ENCODE measurements at places on chromosomes 7 and 10. TPM values are rescaled to one million over a fixed set of nuclear protein-coding genes. Genes with fewer than 3 reads are reported as not detected.

- DNase-seq = no peak
- no peak overlapping the region for H3K4me3 ChIP-seq
- peaks cover 30% of the 10 kb centered on the region for H3K4me1 ChIP-seq
Observed at GRCh38 chr7:92064438-92065029, 69.7 kb downstream of the CYP51A1 start.

DNA sequence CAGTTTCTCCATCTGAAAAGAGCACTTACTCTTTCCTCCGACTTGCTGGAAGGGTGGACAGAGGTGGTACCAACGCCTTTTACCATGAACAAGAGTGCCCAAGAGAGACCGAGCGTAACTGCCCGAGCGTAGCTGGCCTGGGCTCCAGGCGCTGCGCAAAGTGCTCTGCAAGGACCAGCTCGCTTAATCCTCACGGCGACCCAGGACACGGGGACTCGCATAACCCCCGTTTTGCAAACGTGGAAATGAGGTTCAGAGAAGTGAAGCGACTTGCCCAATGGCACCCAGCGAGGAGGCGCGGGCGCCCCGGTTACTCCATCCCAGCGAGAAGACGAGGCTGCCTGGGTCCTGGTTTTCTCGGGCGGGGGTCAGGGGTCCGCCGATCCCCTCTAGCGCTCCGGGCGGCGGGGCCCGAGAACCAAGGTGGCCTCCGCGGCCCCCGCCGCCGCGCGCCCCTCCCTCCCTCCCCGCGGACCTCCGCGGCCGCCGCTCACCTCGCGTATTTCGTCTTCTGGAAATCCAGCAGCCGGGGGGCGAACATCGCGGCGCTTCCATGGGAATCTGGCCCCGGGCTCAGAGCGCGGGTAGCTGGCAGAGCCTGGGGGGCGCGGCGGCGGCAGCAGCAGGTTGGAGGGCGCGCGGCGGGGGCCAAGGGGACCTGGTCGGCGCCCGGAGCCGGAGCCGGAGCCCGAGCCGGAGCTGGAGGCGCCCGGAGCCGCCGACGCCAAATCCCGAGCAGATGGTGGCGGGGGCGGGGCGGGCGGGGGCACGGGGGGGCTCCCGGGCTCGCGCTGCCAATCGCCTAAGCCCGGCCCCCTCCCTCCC, at the start of gene MMD2:
Gene MMD2 (minus strand): TSS at position 711 of the 825 bp plus-strand sequence. CDS start 170 bp downstream, at position 541.
- no peak within 1 kb of the TSS for H3K27ac ChIP-seq
- peak within 1 kb of the TSS; percentile 49 for H3K4me3 ChIP-seq
- H3K36me3 ChIP-seq = no peaks in the 10 kb centered on the region
- peaks cover 66% of the 10 kb centered on the region for H3K27me3 ChIP-seq
- peaks cover 9% of the 10 kb centered on the region for H3K4me1 ChIP-seq

HIPK2 gene
- total RNA-seq = 27.3 TPM

- no peaks in the 10 kb centered on the region for H3K27me3 ChIP-seq
- peaks cover 13% of the 10 kb centered on the region for H3K4me1 ChIP-seq
- no peaks in the 10 kb centered on the region for H3K36me3 ChIP-seq
Observed at GRCh38 chr10:32446536-32447406, 831 bp downstream of the CCDC7 start.

GRCh38 chr7:102024005-102024768, 206.8 kb downstream of the CUX1 start:
- H3K36me3 ChIP-seq = no peaks in the 10 kb centered on the region
- peaks cover 10% of the 10 kb centered on the region for H3K4me1 ChIP-seq
- H3K4me3 ChIP-seq = no peak overlapping the region
- H3K27me3 ChIP-seq = no peaks in the 10 kb centered on the region
- DNase-seq = no peak

DNA sequence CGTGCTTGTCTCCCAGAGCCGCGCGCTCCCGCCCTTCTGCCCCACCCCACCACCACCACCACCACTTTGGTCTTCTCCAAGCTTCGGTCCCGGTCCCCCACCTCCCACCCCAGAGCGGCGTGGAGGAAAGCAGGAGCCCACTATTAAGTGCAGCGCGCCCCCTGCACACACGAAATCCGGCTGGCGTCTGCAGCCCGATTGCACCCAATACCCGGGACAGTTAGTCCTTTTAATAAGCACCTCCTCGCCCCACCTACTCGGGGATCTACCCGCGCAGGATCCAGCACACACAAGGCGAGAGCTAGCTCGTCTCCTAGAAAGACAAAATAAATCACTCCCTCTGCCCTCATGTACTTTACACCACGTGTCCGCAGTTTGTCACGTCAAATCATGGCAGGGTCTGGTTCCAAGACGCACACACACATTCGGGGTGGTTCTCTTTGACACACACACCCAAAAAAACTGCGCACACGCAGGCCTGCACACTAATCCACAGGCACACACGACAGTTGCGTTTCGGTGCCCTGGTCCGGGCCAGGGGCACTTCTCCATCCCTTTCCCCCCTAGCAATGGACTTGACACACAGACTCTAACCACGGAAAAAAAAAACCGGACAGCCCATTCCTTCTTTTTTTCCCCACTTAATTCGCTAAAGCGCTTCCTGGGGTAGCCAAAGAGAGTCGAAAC, 1.6 kb downstream of the SFMBT2 start:
- DNase-seq = peak; percentile 33
- H3K4me3 ChIP-seq = peak overlapping the region; percentile 21

- H3K36me3 ChIP-seq = peaks cover 72% of the 10 kb centered on the region
- no peak for DNase-seq
- no peaks in the 10 kb centered on the region for H3K27me3 ChIP-seq
- H3K4me3 ChIP-seq = no peak overlapping the region
Observed at GRCh38 chr7:120973849-120974248, 14.7 kb upstream of the CPED1 start.

- no peak overlapping the region for H3K4me3 ChIP-seq
- no peaks in the 10 kb centered on the region for H3K4me1 ChIP-seq
- no peak overlapping the region for H3K27ac ChIP-seq
- DNase-seq = no peak
- no peaks in the 10 kb centered on the region for H3K27me3 ChIP-seq
Observed at GRCh38 chr10:86423739-86424138, 57.1 kb upstream of the GRID1 start.

DNA sequence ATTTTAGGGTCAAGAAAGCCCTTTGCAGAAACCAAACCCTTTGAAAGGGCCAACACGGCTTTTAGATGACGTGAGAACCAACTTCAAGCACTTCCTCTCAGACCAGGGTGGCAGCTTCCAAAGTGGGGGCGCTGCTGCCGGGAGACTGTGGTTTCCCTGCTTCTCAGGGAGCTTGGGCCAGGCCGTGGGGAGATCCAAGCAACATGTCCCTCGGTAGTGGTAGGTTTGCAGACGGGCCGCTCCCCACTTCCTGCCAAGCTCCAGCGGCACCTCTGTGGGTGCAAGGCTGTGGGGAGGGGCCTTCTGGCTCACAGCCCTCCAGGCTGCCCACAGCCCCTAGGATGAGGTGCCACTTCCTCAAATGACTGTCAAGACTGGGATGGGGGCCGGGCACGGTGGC, 132.4 kb downstream of the FAM53B start:
- DNase-seq = peak; percentile 42
- H3K4me3 ChIP-seq = no peak overlapping the region
- H3K36me3 ChIP-seq = no peaks in the 10 kb centered on the region
- H3K4me1 ChIP-seq = no peaks in the 10 kb centered on the region
- no peaks in the 10 kb centered on the region for H3K27me3 ChIP-seq

- DNase-seq = no peak
- no peak overlapping the region for H3K4me3 ChIP-seq
- H3K36me3 ChIP-seq = no peaks in the 10 kb centered on the region
- no peaks in the 10 kb centered on the region for H3K4me1 ChIP-seq
- H3K27me3 ChIP-seq = no peaks in the 10 kb centered on the region
- H3K27ac ChIP-seq = no peak overlapping the region
Observed at GRCh38 chr7:68994841-68995240, 603.4 kb upstream of the AUTS2 start.

ARHGEF5 gene
- total RNA-seq = 52.2 TPM

DNA sequence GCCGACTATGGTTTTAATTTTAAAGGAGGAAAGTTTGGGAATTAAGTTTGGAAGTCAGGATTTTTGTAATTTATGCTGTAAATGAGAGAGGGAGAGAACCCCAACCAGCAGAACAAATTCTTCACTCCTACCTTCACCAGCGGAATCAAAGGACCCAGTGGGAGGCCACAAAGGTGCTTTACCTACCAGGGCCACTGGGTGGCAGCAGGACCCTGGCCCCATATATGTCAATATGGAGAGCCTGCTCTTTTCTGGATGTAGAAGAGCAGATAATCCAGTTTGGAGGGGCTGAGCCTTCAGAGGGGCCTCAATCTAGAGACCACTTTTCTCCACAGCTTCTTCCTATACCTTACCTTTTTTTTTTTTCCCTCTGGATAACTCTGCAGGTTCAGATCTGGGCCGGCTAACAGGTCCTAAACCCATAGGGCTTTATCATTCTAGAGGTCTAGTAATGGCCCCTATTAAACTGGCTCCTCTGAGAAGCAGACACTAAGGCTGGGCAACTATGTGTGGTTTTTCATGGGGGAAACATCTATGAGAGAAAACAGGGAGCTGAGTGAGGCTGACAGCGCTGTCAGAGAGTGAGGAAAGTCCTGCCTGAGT, 8.5 kb upstream of the SCD start:
- H3K4me3 ChIP-seq = no peak overlapping the region
- H3K36me3 ChIP-seq = no peaks in the 10 kb centered on the region
- H3K4me1 ChIP-seq = no peaks in the 10 kb centered on the region
- DNase-seq = peak; percentile 83
- no peak overlapping the region for H3K27ac ChIP-seq

PTPN12 gene
- total RNA-seq = 103 TPM

GRCh38 chr7:99844328-99844727, 16.5 kb downstream of the CYP3A43 start:
- no peaks in the 10 kb centered on the region for H3K27me3 ChIP-seq
- no peak overlapping the region for H3K27ac ChIP-seq
- peaks cover 6% of the 10 kb centered on the region for H3K4me1 ChIP-seq

DNA sequence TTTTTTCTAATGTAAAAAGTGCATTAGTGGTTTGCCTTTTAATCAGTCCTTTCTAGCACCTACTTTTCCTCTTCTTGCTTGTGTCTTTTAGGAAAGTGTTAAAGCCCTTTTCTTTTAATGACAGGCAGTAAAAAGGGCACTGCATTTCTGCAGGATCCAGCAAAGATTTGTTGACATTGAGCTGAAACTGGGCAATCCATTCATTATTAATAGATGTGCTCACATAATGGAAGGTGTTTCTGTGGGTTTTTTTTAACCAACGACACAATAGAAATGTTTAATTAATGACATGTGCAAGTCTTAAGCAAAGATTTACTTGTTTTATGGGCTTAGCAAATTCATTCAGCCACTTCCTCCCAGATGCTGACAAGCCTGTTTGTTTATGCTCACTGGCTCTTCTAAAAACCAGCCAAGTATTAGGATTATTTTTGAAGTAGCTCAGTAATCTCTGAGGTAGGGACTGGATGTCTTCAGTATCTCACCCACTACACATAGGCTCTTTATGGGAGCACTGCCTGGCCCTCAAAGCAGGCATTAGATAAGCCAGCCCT, 1201.1 kb downstream of the SORCS1 start:
- DNase-seq = no peak
- no peak overlapping the region for H3K4me3 ChIP-seq
- H3K36me3 ChIP-seq = no peaks in the 10 kb centered on the region
- no peaks in the 10 kb centered on the region for H3K27me3 ChIP-seq
- no peak overlapping the region for H3K27ac ChIP-seq

DNA sequence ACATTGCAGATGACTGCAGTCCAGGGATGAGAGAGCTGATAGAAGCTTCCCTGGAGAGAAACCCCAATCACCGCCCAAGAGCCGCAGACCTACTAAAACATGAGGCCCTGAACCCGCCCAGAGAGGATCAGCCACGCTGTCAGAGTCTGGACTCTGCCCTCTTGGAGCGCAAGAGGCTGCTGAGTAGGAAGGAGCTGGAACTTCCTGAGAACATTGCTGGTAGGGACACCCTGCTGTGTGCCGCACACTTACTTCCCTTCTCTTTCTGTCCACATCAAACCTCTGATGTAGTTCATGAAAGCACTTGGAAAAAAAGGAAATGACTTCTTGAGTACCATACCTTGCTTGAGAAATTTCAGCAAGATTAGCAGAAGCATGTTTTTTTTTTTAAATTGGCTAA, 25.3 kb downstream of the MAP3K8 start:
- DNase-seq = peak; percentile 22
- peaks cover 20% of the 10 kb centered on the region for H3K4me1 ChIP-seq
- H3K4me3 ChIP-seq = no peak overlapping the region
- H3K27ac ChIP-seq = peak overlapping the region; percentile 38
- no peaks in the 10 kb centered on the region for H3K27me3 ChIP-seq

GRCh38 chr7:129480674-129481363, 21.5 kb upstream of the SMKR1 start:
- H3K27me3 ChIP-seq = no peaks in the 10 kb centered on the region
- DNase-seq = no peak
- H3K4me1 ChIP-seq = no peaks in the 10 kb centered on the region
- no peak overlapping the region for H3K27ac ChIP-seq

DNA sequence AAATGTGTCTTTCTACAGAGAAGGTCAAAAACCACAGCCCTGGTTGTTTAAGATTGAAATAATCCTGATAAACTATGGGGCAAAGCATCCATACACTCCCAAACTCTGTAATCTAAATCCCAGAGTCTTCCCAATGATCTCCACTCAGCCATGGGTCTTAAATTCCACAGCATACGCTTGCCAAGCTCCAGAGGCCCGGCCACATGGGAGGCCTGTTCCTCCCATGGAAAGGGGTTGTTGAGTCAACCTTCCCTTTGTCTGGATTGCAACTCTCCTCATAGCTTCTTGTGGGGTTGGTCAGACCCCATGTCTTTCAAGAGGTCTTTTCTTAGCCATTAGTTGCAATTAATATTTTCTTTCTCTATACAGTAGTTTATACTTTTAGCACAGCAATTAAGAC, 718 bp upstream of the STEAP4 start:
- no peaks in the 10 kb centered on the region for H3K27me3 ChIP-seq
- H3K36me3 ChIP-seq = no peaks in the 10 kb centered on the region
- H3K27ac ChIP-seq = no peak overlapping the region
- H3K4me1 ChIP-seq = peaks cover 15% of the 10 kb centered on the region
- DNase-seq = no peak

BLNK gene
- 17.5 TPM for total RNA-seq

DNA sequence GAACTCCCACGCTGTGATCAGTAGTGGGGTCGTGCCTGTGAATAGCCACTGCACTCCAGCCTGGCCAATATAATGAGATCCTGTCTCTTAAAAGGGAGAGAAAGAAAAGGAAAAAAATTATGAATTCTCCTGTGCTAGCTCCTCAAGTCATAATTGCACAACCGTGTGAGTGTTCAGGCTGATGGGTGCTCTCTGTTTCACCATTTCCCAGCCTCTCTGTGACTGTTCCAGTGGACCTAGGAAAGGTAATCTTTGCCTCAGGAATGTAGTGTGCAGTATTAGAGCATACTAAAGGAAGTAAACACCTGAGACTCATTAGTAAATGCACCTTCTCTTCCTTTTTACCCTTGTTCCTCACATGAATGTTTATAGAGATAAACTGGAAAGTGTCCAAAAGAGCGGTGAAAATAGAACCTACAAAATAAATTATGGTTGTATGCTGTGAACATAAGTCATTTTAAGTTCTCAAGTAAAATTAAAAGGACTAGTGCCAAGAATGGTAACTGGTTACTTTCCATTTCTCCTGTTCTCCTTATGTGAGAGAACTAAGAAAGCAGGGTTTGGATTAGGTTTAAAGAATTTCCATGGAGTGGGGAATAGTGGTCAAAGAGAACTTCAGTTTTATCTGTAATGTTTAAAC, 42.7 kb downstream of the INPP5F start:
- DNase-seq = no peak
- no peaks in the 10 kb centered on the region for H3K27me3 ChIP-seq
- H3K27ac ChIP-seq = peak overlapping the region; percentile 49
- H3K36me3 ChIP-seq = no peaks in the 10 kb centered on the region

GRCh38 chr7:120060281-120060680, 212.7 kb upstream of the KCND2 start:
- no peaks in the 10 kb centered on the region for H3K36me3 ChIP-seq
- H3K27me3 ChIP-seq = no peaks in the 10 kb centered on the region
- H3K4me3 ChIP-seq = no peak overlapping the region
- H3K4me1 ChIP-seq = no peaks in the 10 kb centered on the region

Measured in transverse colon (tissue), 4 donors.